ENCODE measurements at places on chromosomes 5 and 9. TPM values are rescaled to one million over a fixed set of nuclear protein-coding genes. Genes with fewer than 3 reads are reported as not detected.

Gene LPAR1
- not detected for total RNA-seq

Gene CKMT2
- total RNA-seq = not detected

Gene ASS1
- total RNA-seq = 3.4 TPM

Gene PCA3
- not detected for total RNA-seq

Gene HTR1A
- total RNA-seq = not detected

Gene ALDH7A1
- 4.4 TPM for total RNA-seq

- no peak for DNase-seq
Measured at GRCh38 chr9:77981332-77981731, 50.3 kb downstream of the GNAQ start.

DNA sequence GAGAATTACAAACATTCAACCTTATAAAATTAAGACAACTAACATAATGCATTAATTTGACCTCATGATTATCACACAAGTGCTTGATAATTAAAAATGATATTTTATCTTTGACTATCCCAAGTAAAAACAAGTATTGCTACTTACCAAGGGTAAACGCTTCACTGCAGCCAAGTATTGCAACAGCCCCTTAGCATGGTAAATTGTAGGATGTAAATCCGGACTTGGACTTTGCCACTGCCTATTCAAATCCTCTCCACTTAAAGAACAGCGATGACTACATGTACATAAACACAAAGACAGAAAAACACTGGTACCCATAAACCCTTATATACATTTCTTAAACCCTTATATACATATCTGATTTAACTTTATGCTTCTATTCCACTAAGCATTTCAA lies 155.1 kb downstream of the AGTPBP1 start:
- DNase-seq = no peak

DNA sequence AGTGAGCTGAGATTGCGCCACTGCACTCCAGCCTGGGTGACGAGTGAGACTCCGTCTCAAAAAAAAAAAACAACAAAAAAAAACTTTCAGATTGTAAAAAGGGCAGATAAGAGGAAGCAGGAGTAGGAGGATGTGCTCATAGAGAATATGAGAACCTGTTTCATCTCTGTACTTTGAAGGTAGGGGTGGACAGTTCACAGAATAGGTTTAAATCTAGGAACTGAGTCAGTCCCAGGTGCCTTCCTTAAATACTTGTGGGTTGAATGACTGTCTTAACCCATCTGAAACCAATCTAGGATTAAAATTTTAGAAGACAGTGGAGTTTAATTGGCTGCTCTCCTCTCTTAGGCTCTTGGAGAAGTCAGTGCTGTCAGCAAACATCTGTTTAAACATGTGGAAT lies 12.4 kb downstream of the POLK start:
- no peak for DNase-seq

DNA sequence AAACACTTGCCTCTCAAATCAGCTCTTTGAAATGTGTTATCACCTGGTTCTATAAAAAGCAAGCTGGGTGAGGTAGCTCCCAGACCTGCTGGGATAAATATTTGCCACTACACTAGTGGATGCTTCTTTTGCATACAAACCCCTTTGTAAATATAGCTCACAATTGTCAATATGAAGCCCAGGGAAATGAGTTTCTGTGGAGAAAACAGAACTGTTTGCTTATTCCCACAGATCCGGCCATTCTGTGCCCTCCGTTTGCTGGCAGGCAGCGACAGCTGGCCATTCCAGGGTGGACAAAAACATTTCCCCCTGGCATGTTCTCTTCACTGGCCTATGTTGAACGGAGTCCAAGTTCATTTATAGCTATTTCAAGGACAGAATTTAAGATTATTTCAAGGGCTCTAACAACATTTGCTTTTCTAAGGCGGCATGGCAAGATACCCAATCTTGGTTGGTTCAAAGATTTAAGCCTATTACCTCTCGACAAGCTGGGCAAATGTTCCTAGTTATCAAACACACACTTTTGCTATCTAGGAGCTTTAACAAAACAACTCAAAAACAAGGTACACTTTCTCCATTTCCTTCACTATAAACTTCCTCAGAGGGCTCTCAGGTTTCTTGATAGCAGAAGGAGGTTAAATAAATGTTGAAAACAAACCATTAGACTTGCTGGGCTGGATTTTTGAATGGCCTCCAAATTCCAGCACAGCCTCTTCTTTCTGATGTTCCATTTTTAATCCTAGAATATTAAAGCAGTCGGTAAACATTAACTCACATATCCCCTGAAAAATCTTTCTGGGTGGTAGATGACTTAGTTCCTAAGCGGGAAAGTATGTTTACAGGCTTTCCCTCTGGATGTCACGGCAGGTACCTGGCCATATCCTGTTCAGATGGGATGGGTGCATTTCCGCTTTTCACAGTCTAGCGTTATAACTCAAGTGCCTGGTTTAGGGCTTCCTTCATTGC lies 332.3 kb downstream of the PLK2 start:
- no peak for DNase-seq

GRCh38 chr9:125966466-125966865 lies 219.3 kb downstream of the PBX3 start:
- DNase-seq = no peak

DNA sequence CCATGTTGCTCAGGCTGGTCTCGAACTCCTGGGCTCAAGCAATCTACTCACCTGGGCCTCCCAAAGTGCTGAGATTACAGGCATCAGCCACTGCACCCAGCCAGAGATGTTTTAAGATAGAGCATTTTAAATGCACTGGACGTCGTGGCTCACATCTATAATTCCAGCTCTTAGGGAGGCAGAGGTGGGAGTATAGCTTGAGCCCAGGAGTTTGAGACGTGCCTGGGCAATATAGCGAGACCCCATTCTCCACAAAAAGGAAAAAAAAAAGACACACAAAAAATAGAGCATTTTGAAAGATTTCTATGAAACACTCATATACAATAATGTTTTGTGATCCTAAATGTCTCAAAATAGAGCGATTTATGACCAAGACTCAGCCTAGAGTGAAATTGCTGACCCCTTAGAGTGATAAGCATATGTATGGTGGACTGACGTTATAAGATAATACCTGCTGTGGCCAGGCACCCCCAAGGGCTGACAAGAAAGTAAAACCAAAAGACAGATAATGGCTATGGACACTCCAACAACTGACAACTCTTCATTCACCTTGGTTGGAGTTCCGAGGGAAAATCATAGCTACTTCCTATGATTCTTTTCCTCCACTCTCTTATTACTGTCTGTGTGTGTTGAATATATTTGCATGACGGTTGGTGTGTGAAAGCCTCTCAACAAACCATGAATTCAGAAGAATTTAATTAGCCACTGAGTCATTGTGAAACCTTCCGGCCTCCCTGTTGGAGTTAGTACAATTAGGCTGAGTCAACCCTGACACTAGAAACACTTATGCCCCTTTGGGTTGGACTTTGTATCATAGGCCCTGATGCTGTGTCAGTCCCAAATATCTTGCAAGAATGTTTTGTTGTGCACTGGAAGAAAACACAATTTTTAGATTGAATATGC lies 526.5 kb upstream of the NUDT12 start:
- DNase-seq = no peak

DNA sequence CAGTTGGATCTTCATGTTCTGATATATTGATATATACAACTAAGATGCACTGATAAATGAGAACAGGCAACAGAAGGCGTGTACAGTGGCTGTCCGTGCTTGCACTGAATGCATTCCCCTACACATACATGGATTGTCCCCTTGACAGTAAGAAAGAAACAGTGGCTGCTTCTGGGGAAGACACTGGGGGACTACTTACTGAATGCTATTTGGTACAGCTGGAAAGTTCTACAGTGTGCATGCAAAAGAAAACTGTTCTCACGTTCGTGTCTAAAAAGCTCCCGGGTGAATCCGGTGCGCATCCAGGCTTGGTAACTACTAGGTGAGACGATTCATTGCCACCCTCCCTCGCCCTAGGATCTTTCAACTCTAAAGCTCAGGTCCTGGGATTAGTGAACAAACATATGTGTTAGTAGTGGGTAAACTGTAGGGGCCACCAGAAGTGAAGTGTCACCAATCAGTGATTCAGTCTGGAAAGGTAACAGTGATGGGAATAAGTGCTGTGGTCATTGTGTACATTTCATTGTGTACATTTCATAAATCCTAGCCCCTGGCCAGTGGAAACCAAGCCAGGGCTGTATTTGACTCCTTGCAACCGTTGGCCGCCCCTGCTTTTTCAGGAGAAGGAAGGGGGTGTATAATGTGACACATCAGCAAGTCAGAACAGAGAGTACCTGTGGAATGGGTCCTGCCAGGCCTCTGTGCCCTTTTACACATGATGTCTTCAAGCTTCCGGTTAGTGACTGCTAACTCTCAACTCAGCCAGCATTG lies 46.3 kb upstream of the BOD1 start:
- no peak for DNase-seq

GRCh38 chr5:118647587-118647986 lies 340.8 kb downstream of the DTWD2 start:
- DNase-seq = no peak

Measured in CD8-positive, alpha-beta memory T cell (primary cell).